Fibroblast of gingiva (primary cell): ENCODE measurements at places on chromosomes 7 and 10.

GRCh38 chr10:132436861-132437410 is 39.9 kb downstream of the PWWP2B start:
- DNase-seq, result no peak

- DNase-seq, result no peak
These were observed 7.4 kb downstream of the EPHA1 start for GRCh38 chr7:143401265-143401664.

DNA sequence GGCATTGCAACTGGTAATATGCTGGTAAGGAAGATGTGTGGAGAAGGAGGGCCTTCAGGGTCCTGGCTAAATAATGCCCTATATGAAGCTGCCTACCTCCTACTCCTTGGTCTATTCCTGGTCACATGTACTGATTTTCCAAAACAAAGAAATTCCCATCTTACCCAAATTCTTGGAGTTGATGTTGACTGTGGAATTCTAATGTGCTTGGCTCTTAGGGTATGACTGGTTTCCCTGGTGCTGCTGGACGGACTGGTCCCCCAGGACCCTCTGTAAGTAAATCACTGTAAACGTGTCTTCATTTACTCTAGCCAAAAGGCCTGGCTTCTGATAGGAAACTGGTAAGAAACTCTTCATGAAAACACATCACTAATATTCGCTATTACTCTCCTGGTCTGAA is 27.0 kb downstream of the COL1A2 start:
- DNase-seq, result peak; percentile 31

DNA sequence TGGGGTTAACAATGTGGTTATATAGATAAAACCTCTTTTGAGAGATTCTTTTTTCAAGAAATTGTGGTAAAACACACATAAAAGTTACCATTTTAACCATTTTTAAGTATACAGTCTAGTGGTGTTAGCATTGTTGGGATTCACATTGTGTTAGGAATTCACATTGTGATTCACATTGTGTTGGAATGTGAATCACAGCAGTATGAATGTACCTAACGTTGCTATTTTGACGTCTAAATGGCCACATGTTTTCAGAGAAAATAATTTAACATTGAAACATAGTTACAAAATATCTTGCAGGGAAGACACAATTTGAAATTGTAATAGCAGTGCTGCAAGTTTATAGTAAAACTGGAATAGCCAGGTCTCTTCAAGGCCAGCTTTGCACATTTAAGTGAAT is 129.0 kb downstream of the BICC1 start:
- peak; percentile 63 for DNase-seq
